ENCODE measurements at places on chromosomes 12 and 14.

GRCh38 chr14:104252256-104253215 is 114.1 kb downstream of the KIF26A start:
- no peak for DNase-seq

- no peak for DNase-seq
Observed at GRCh38 chr12:38691164-38691563, 214.2 kb downstream of the CPNE8 start.

DNA sequence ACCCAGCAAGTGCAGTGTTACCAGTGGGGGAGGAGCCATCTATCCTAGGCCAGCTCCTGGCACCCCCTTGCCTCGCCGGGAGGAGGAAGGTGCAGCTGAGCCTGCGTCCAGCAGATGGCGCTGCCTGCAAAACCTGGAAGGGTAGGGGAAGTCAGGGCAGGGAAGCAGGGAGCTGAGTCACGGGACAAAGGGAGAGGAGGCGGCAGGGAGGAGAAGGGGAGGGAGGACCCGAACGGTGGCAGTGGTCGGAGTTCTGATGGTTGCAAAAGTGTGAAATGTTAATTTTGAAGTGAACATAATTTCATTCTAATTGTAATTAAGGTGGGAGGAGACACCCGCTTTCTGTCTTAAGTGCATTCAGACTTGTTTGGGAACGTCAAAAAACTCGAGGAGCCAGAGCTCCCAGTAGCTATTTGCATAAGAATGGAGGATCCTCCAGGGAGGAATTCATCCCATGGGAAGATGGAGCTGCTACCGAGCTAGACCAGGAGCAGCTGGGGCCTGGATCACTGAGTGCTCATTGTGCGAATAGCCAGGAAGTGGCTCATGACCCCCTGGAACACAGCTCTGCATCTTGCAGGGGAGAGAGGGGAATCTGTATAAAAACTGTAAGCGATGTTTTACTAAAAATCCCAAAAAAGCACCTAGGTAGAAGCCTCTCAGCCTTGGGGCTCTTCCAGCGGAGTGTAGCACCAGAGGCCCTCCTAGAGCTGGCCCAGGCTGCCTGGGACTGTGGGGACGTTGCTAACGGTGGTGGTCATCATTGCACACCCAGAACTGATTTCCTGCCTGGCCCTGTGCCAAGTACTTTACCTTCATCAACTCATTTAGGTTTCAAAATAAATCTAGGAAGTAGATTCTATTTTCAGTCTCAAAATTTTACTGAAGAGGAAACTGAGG is 59.5 kb downstream of the EMP1 start:
- DNase-seq: peak; percentile 99

DNA sequence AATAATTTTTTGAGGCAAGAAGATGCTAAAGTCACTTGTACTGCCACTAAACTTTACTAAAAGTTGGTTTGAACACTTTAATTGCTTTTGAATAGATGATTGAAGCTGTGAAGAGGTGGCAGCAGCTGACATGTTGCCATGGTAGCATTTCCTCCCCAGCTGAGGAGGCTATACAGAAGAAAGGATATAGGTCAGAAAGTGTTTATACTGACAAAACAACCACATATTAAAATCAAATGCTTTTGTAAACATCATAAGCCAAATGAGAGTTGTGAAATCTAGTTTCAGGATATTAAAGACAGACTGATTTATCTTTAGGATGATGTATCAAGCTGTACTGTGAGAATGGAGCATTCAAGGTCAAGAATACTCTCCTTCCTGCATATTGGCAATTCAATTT is 41.7 kb downstream of the TSPAN19 start:
- DNase-seq: no peak

GRCh38 chr14:34113005-34113511 is 162.2 kb upstream of the EGLN3 start:
- no peak for DNase-seq

DNA sequence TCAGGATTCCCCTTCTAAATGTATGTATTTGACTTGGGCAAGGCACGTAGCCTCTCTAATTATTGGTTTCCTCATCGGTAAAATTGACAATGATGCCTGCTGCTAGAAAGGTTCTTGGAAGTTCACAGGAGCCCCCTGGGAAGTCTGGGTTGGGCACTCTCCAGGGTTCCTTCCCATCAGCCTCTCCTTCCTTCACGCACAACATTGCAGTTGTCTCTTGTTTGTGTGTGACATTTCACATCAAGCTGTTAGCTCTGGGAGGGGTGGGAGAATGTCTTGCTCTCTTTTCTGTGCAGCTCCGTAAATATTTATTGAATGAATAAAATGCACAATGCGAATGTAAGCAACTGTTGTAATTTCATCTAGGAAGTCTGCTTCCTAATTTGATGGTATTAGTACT is 153.2 kb upstream of the PRICKLE1 start:
- no peak for DNase-seq

DNA sequence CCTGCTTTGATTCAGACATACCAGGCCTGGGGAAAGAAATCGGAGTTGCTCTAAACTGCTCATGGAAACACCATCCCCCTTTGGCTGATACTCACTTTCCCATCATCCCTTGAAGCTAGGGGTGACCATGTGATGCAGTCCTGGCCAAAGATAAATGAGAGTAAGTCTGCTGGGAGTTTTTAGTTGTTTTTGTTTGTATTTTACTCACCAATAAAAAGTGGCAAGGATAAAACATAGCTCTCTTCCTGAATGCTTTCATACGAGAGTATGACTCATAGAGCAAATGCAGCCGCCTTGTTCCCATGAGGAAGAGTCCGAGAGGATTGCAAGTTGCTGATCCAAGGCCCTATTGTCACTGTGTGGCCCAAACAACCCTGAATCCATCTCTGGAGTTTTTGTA is 126.4 kb upstream of the TMEM132C start:
- DNase-seq: no peak

DNA sequence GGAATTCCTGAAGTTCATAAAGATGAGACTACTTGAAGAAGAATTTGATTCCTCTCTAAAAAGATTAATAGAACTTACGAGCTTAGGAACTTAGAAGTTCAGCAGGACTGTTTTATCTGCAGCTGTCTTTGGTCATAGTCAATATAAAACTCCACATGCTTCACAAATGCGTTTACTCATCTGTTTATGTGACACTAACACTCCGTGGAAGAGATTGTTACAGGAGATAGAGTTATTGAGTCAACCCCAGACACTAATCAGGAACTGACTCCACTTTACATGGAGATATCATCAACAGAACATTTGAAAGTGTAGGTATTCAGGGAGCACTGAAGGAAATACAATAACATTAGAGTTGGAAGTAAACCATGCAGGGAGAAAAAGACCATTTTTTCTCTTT is 92.8 kb downstream of the LRFN5 start:
- no peak for DNase-seq

DNA sequence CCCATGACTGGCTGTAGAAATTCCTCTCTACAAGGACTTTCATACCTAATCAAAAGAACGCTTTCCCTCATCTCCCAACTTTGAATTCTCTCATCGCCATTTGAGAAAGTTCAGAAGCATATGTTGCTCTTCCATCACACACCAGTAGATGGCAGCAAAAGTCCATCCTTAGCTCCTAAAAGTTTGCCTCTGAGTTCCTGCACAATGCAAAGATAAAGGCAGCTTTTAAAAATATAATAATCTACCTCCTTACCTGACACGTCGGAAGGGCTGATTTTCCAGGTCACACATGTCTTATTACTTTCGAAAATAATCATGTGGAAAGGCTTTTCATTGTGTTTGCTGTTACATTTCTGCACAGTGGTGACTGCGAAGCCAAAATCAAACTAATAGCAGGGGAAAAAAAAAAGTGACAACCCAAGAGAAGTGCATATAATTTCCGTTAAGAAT is 456.7 kb upstream of the SEL1L start:
- peak; percentile 75 for DNase-seq

- no peak for DNase-seq
Observed at GRCh38 chr12:49779581-49779980, 38.2 kb downstream of the TMBIM6 start.

DNA sequence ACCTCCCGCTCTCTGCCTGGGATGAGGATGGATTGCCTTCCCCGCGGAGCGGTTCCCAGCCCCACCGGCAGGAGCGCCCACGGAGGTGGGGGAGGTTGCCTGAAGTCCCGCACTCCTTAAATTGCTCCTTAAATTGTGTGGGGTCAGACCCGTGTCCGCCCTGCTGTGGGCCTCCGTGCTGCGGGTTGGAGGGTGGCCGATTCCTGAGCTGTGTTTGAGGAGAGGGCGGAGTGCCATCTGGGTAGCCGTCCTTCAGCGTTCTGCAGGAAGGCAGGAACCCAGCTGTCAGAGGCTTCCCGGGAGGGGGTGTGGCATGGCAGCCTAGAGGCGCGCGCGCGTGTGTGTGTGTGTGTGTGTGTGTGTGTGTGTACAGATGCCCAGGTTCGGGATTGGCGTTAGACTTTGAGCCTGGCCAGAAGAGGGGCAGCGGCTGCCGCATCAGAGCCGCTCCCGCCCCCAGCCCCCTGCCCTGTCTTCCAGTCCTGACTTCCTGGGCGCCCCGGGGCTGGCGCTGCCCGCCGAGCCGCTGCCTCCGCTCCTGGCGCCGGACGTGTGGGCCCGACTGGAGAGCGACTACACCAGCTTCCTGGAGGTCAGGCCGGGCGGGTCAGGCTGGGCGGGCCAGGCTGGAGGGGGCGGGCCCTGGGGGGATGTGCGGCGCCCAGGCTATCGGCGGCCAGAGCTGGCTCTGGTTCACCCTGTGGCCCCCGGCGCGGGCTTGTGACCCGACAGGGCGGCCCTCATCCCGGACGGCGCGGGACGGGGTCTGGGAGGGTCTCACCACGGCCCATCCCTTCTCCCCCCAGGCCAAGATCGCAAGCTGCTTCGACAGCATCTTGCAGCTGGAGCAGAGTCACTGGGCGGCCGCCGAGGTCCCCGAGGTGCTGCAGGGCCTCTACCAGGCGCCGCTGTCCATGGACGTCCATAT is 9.2 kb downstream of the EXOC3L4 start:
- DNase-seq: no peak

GRCh38 chr14:88384718-88385117 is 739 bp upstream of the SPATA7 start:
- DNase-seq: no peak

DNA sequence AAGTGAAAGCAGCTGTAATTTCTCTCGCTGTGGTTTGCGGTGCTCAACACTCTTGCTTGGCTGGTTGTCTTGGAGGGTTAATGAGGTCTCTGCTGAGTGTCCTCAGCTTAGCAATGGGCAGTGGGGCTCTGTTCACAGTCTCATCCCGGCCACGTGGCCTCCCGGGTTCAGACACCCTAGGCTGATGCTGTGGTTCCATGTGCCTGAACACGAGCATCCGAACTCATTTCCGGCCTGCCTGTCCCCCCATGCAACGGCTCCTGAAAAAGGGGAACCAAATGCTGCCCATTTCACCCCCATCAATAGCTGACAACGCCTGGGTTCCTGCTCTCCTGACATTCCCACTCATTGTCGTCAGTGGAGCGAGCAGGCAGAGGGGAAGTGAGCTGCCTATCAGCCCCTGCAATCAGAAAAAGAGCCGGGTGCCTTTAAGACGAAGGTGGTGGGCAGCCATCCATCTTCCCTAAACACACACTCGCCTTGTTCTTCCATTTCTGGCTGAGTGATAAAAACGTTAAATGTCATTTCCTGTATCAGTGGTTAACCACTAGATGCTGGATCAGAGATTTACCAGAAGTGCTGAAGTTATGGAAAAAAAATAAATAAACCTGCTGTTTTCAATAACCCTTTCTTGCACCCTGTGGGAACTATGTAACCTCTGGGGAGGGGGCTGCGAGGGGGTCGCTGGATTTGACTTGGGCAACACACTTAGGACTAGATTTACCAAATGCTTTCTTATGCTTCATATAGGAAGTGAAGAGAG is 60.3 kb upstream of the BCL2L14 start:
- DNase-seq: no peak

GRCh38 chr12:48001505-48002413 is 2.5 kb downstream of the COL2A1 start:
- DNase-seq: no peak

- DNase-seq: no peak
Observed at GRCh38 chr12:96882862-96883261, 24.2 kb upstream of the NEDD1 start.

GRCh38 chr14:60079723-60080122 is 12.0 kb upstream of the PCNX4 start:
- no peak for DNase-seq
